ENCODE measurements at places on chromosomes 2 and 18.

GRCh38 chr2:85772841-85773491 lies 19.2 kb downstream of the ATOH8 start:
- DNase-seq, result no peak

DNA sequence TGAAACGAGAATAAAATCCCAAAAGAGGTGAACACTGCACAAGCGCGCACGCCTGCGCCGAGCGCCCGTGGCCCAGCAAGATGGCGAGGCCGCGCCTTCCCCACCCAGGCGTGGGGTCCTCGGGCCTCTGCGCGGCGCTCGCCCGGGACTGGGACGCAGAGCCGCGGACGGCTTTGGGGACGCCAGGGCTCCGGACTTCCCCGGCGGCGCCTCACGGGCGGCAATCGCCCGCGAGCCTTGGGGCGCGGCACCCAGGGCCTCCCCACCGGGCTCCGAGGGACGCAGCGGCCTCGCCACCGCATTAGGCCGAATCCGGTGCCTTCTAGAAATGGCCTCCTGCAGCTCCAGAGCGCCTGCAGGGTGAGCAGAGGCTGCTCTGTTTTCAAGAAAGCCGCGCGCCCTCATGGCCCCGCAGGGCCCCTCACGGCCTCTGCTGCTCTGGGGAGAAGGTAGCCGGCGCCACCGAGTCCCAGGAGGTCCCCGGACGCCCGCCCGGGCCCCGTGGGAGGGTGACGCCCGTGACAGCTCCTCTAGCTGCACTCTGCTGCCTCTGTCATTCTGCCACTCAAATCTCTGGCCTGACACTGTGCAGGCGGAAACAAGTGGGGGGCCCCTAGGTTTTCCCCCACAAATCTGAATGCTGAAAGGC lies 35.9 kb upstream of the POMC start:
- no peak for DNase-seq

- DNase-seq, result no peak
These were observed 14.9 kb upstream of the FAP start for GRCh38 chr2:162258169-162258568.

DNA sequence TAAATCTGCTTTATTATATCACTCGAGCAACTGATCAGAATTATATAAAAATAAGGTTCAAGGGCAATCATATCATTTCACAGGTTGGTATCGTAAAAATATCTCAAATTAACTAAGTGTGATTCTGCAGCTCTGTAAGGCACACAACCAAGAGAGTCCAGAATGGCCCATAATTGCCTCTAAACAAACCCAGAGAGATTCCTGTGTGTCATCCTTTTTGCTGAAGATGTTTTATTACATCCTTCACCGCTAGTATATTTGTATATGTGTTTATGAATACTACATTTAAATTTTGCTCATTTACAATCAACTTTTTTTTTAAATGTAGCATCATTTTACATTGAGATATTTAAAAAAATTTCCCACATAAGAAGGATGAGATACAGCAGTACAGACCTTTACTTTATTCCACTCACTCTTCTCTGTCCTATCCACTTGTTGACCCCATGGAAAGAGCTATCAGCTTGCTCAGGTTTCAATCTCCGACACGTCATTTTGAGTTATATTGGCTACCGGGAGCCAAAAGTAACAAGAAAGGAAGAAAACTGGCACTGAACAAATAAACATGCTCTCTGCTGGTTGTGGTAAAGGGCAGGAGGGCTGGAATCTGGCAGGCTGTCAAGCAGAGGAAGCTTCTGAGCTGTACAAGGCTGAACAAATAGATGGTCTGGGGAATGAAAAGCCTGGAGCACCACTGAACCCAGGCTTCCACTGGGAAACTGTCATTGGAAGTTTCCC lies 23.1 kb downstream of the PLA2R1 start:
- DNase-seq, result no peak

DNA sequence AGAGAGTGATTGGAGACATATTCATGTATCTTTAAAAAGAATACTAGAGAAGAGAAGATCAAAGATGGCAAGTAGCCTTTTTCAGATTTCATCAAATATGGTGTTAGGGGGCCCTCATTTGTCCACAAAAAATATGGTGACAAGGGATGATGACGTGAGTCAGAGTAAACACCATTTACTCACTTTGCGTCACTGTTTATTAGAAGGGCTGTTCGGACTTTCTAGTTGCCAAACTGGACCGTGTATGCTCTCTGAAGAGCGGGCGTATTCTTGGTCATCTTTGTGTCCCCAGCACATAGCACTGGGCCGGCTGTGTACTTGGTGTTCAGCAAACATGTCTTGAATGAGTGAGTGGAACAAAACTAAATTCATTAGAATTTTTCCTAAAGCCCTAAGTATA lies 37.5 kb downstream of the TTC39C start:
- DNase-seq, result no peak

GRCh38 chr2:140601342-140601741 lies 1529.5 kb downstream of the LRP1B start:
- no peak for DNase-seq

GRCh38 chr2:71558300-71559051 lies 105.1 kb downstream of the DYSF start:
- no peak for DNase-seq

DNA sequence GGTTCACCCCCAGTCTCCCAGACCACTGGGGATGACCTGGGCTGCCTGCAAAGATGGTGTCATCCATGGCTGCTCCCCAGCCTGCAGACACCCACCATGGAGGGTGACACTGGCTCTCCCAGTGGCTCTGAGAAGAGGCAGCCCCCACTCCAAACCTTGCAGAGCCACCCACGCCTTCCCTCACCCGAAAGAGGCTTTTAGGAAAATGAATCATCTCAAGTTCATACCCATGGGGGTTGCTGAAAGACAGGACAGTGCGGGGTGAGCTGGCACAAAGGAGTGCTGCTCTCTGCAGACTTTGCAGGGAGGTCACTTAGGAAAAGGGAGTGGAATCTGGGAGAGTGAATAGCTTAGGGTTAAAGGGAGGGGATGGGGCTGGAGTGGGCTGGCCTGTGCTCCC lies 36.4 kb downstream of the MPHOSPH10 start:
- no peak for DNase-seq

GRCh38 chr2:194060269-194060668 lies 1596.8 kb upstream of the SLC39A10 start:
- no peak for DNase-seq

- DNase-seq, result no peak
These were observed 64.0 kb downstream of the NXPH2 start for GRCh38 chr2:138716183-138716582.

Data from stimulated activated CD4-positive, alpha-beta T cell treated with anti-CD3 and anti-CD28 coated beads, Interleukin-1b, Interleukin-23, amount 100 ng/mL, for 4 hours (primary cell).